Activated B cell treated with CpG ODN at 0.5 μM for 24 hours (primary cell): ENCODE measurements at places on chromosomes 7 and 10. TPM values are rescaled to one million over a fixed set of nuclear protein-coding genes. Genes with fewer than 3 reads are reported as not detected.

TFPI2 gene
- total RNA-seq = 0.73 and 1.4 TPM in 2 replicates

CRYGN gene
- total RNA-seq = not detected in 2 replicates

DOCK4 gene
- 0.61 and 0.73 TPM in 2 replicates for total RNA-seq

SFXN3 gene
- total RNA-seq = 9.5 and 9.8 TPM in 2 replicates

POLR2J gene
- 45.2 and 49.5 TPM in 2 replicates for total RNA-seq

ODAD2 gene
- not detected in 2 replicates for total RNA-seq

AGBL3 gene
- 6.1 and 9.6 TPM in 2 replicates for total RNA-seq

TLX1 gene
- total RNA-seq = not detected in 2 replicates
